Right ventricle myocardium superior (tissue), 1 donor: ENCODE measurements at places on chromosomes 16 and 17.

DNA sequence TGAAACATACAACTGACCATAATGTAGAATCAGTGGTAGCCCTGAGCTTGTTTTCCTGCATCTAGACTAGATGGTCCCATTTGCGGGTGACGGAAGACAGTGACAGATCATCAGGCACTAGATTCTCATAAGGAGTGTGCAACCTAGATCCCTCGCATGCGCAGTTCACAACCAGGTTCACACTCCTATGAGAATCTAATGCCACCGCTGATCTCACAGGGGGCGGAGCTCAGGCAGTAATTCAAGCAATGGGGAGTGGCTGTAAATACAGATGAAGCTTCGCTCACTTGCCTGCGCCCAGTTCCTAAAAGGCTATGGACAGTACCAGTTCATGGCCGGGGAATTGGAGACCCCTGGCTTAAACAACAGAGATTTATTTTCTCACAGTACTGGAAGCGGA lies 656.3 kb downstream of the HS3ST4 start:
- no peak for DNase-seq

DNA sequence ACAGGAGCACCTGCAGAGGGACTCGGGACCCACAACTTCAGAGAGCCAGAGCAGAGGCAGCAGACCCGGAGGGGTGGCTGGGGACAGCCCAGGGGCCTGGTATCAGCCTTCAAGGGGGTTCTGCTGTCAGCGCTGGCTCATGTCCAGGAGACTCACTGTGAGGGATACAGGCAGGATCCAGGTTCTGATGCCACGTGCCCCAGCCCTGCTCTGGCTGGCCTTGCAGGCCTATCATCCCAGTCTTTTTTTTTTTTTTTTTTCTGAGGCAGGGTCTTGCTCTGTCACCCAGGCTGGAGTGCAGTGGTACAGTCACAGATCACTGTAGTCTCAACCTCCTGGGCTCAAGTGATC lies 9.0 kb upstream of the MTSS2 start:
- peak; percentile 39 for DNase-seq

GRCh38 chr17:40915199-40915661 lies 22.2 kb downstream of the KRT23 start:
- no peak for DNase-seq

GRCh38 chr17:80397034-80397387 lies 18.0 kb upstream of the ENDOV start:
- DNase-seq: no peak

DNA sequence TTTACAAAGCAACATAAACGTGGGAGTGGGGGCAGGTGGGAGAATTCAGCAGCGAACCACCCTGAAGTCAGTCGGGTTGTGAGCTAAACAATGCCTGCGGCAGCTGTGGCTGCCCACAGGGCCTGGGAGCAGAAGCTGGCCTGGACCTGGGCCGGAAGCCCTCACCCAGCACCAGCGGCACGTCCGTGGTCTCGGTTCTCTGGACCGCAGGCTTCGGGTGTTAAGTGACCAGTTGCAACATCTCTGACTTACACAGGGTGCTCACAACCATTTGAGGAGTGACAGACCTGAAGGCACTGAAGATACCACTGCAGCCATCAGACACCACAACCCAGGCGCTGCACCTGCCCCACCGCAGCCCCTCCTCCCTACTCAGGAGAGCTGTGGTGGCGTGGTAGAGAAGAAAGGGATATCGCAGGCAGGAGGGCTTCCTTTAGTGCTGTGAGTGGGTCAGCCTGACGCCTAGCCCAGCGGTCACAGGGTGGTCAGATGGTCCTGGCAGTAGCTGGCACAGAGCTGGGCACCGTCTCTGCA lies 33.8 kb downstream of the CBFA2T3 start:
- DNase-seq: no peak

- DNase-seq: peak; percentile 65
These were observed 4.2 kb upstream of the KRT24 start for GRCh38 chr17:40707745-40708144.

DNA sequence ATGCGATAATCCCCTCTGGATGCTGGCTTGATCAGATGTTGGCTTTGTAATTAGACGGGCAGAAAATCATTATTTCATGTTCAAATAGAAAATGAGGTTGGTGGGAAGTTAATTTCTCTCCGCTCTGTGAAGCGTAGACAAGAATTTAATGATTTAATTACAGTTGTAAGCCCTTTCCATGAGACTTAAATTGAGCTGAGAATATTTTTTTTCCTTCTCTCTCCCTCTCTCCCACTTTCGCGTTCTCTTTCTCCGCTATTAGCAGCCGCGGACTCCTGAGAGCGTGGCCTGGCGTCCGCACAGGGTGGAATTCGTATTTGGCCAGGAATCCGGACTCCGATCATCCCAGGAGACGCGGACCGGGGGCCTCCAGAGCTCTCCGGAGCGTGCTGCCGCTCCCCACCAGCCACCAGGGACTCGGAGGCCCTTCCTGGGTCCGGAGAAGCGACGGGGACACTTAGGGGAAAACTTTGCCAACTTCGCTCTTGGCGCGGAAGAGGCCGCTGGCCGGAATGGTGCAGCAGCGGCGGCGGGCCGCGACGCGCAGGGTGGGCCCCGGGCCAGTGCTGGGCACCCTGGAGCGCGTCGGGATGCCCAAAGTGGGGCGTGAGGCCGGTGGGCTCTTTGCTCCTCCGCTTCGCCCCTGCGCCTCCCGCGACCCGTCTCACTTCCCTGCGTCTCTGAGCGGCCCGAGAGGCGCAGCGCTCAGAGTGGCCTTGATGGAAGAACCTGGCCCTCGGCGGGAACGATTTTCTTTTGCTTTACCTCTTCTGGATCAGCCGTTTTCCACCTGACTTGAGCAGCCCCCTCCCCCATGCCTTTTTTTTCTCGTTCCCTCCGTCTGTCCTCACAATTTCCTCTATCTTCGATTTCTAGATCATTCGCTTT lies 3.6 kb upstream of the IRX3 start:
- peak; percentile 44 for DNase-seq

GRCh38 chr16:84481051-84481735 lies 23.3 kb downstream of the MEAK7 start:
- peak; percentile 27 for DNase-seq

- DNase-seq: no peak
These were observed 44.9 kb downstream of the TBX4 start for GRCh38 chr17:61496957-61497653.

DNA sequence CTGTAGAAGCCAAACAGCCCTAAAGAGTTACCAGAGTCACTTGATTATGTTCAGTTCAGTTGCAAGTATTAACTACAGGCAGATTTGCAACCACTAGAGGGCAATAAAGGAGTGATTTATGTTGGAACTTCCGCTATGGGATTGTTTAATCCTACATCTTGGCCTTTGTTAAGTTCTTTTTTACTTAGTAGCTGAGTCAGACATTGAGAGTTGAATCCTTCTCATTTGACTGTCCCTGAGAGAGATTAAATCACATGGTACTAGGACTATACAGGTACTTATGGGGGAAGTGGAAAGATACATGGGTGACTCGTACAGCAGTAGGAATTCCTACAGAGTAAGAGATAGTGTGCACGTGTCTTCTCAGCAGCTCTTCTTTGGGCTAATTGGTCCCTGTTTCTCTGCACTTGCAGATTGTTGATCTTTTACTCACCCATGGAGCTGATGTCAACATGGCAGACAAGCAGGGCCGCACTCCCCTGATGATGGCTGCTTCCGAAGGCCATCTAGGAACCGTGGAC lies 40.3 kb downstream of the CYB561 start:
- no peak for DNase-seq

- DNase-seq: no peak
These were observed 20.5 kb upstream of the METTL16 start for GRCh38 chr17:2532146-2532720.

GRCh38 chr17:17848311-17849082 lies 11.7 kb upstream of the SREBF1 start:
- DNase-seq: no peak

- no peak for DNase-seq
These were observed 42.2 kb upstream of the INTS2 start for GRCh38 chr17:61970030-61970429.

GRCh38 chr16:66204756-66205155 lies 161.7 kb upstream of the CDH5 start:
- no peak for DNase-seq

- no peak for DNase-seq
These were observed 54.4 kb downstream of the BPTF start for GRCh38 chr17:67879662-67880061.

- DNase-seq: no peak
These were observed 183.7 kb downstream of the SNX29 start for GRCh38 chr16:12160249-12160648.

DNA sequence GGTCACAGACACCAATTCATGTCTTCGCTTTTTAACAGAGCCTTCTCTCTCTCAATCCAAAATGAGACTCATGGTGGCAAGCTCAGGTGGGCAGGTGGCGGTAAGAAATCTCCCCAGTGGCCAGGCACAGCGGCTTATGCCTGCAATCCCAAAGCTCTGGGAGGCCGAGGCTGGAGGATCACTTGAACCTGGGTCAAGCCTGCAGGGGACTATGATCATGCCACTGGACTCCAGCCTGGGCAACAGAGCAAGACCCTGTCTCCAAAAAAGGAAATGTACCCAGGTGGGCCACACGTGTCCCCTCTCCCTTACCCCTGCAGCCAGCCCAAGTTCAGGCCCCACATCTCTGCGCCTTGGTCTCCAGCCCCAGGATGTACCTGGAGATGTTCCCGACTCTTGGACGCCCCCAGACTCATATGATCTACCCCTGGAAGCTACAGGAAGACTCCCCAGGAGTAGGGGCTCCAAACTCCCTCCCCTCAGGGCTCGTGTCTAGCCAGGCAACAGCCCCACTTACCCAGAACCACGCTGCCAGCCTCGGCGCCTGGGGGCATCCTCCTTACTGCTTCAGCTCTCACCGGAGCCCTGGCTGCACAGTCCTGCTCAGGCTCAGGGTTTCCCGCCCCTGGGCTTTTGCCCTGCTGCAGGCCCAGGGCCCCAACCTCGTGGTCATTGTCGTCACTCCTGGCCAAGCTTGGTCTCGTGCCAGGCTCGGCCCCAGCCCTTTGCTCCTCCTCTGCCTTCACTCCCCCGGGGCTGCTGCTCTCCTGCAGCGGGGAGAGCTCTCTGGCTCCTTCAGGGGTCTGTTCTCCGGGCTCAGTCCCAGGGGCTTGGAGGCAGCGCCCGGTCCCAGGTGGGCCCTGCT lies 16.2 kb downstream of the MYLK3 start:
- DNase-seq: no peak

DNA sequence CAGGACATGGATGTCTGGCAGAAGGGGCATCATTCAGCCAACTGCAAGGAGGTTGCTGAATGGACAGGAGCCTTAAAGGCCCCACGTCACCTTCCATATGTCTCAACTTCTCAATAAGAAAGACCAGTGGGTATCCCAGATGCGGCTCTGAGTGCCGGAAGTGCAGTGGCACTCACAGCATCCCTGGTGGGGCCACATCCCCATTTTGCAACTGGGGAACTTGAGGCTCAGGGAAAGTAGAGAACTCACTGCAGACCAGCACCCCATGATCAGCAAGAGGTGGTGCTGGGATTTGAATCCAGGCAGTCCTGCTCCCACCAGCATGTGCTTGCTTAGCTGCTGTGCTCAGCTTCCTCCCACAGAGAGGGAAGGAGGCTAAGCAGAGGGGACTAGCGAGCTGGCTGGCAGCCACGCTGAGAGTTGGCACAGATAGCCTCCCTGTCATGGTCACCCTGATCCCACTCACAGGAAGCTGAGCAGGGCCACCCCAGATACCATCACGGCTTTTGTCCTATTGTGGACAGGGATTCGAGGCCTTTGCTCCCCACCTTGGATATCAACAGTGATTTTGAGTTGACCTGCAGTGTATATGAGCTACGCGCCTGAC lies 294.2 kb upstream of the FOXF1 start:
- DNase-seq: no peak

DNA sequence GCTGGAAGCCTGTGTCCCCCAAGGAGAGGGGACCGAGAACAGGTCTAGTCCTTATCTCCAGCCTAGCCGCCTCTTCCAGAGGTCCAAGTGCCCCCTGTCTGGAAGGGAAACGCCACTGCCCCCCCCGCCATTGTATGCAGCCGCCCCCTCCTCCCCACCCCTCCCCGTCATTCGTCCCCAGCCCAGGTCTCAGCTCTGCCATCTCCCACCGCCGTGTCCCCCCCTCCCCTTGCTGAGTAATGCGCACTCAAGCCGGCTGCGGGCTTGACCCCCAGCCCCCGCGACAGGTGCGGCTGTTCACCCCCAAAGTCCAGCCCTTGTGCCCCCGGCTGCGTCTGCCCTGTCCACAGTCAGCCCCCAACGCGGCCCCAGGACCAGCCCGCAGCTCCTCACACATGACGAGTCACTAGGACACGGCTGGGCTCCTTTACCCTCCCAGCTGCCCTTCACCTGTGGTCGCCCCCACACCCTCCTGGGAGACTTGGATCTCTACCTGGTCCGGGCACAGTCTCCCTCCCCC lies 622 bp downstream of the GPRC5B start:
- DNase-seq: no peak

DNA sequence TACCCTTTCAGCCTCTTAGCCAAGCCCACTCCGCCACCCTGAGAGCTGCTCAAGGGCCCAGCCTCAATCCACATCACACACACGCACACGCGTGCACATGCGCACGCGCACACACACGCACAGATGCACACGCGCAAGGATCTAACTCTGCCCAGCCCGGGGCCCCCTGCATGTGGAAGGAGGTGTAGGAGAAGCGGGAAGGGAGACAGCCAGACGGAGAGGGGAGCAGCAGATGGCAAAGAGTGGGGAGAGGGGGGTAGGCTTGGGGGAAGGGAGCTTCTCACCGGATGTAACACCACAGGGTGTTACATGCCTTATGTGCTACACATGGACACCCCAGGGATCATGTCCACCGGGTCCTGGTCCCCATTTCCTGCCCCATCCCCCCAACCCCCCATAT lies 15.3 kb downstream of the DLG4 start:
- DNase-seq: no peak

DNA sequence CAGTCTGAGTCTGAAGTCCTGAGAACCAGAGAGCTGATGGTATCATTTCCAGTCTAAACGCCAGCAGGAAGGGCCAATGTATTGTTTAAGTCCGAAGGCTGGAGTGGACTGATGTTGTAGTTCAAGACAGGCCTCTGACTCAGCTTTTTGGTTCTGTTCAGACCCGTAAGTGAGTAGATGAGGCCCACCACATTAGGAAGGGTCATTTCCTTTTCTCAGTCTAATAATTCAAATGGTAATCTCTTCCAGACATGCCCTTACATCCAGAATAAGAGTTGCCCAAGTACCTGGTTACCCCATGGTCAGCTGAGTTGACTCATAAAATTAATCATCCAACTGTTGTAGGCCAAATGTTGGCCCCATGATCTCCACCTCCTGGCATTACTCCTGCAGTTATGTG lies 442.6 kb upstream of the HSBP1 start:
- no peak for DNase-seq
